ENCODE measurements at places on chromosomes 3 and 15.

DNA sequence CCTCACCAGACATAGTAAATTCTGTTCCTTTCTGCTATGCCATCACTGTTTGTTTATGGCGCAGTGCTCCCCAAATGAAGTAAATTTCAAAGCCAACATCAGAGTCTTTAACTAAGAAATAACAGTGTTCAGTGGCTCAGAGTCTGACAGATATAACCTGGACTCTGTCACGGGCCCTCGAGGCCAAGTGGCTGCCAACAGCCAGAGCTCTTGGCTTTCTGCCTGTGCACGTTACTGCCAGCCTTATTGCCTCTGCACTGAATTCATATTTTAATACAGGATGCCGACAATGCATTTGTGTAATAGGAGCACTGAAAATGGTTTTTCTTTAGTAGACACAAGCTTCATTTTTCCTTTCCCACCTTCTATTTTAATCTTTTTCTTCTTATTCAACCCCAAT lies 219.9 kb downstream of the NLGN1 start:
- no peak for DNase-seq

DNA sequence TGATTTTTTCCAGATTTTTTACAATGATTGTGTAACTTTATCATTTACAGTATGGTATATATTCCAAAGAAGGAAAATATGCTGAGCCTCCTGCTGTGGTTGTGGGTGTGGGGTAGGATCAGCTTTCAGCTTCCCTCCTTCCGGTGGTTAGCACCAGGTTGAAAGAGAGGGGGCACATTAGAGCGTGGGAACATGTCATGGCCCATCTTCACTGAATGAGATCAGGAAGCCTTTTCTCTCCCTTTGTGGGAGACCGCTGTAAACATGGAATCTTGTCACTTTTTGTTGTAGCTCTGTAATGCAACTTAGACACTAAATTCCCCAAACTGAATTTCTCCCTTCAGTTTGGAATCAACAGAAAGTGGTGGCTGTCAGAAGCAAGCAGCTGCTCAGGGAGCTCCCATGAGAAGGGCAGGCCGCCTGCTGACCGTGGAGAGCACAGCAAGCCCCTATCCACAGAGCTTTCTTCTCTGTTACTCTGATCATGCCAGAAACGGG lies 86.7 kb upstream of the LIMD1 start:
- no peak for DNase-seq

GRCh38 chr3:197003461-197004385 lies 25.9 kb downstream of the MELTF start:
- no peak for DNase-seq

- DNase-seq: no peak
Observed at GRCh38 chr3:192915304-192915703, 2.4 kb downstream of the MB21D2 start.

DNA sequence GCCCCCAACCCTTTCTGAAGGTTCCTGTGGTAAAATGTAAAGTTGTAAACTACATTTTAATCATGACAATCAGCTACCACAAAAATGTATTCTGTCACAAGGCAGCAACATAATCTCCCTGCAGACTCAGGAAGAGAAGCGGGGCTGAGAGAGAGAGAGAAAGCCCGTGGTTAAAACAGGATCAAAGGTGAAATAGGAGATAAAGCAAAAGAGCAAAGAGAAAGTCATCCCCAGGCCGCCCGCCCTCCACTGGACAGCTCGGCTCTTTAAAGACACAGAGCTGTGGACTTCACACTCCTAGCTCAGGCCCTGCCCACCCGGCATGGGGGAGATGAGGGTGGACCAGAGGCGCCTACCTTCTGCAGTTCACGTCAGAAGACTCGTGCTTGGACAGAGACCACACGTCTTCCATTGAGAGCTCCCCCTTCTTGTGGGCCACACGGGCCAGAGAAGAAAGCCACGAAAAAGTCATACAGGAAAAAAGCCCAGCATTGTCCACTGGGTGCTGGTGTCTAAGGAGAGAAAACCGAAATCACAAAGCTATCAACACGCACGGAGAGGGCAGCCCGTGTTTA lies 29.4 kb downstream of the ABCC5 start:
- DNase-seq: no peak

DNA sequence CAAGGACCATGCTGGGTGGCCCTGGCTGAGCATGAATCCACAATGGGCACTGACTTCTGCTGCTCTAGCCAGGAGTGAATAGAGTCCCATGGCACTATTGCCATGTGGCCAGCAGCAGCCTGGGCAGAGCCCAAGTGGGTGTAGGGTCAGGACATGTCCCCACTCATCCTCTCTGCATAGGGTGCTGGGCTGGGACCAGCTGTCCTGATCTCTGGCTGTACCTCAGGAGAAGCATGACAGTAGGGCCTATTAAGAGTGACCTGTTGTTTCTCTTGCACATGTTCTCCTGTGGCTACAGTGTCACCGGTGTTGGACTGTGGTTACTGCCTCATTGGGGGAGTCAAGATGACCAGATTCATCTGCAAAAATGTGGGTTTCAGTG lies 46.9 kb downstream of the DLEC1 start:
- DNase-seq: no peak

DNA sequence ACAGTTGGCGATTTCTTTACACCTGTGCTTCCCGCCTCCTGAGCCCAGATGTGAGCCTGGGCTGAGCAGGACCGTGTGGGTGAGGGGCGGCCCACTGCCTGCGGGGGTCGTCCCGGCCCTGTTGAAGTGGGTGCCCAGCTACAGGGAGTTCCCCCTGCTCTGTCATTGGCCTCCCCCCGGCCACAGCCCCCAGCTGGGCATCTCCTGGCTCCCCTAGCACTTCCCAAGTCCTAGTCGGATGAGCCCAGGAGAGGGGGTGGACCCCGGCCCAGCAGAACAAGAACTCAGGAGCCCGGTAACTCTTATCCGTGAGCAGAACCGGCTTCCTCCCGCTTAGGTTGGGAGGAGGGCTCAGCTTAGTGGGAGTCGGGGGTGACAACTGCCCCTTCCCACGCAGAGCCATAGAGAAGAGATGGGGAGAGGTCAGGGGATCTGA lies 757 bp downstream of the PAQR5 start:
- DNase-seq: no peak

GRCh38 chr3:69103123-69103522 lies 18.4 kb downstream of the ARL6IP5 start:
- no peak for DNase-seq

DNA sequence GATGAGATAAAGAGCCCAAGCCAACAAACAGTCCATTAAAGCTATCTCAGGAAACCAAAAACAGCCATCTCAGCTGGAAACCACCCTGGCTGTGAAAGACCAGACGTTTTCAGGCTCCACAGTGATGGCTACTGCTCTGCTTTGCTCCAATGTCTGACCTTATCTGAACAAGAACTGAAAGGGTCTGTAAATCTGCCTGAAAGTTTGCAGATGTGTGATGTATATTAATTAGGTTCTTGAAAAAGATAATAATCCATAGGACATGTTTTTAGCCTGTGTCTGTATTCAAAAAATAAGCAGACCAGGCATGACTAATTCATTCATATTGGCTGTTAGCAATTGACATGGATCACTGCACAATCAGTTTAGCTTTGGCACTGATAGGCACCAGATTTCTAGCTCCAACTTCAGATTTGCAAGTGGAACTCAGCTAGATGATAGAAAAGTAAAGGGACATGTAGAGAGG lies 611.4 kb upstream of the NAALADL2 start:
- no peak for DNase-seq

DNA sequence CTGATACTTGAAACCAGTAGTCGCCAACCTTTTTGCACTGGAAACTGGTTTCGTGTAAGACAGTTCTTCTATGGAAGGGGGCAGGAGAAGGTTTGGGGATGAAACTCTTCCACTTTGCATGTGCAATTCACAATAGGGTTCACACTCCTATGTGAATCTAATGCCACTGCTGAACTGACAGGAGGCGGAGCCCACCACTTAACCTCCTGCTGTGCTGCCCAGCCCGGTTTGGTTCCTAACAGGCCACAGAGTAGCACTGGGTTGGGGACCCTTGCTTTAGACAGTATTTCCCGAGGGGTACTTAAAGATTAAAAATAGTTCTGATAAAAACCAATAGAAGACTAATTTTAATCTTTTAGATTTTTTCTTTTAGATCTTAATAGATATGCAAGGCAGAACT lies 11.1 kb downstream of the TFG start:
- no peak for DNase-seq

DNA sequence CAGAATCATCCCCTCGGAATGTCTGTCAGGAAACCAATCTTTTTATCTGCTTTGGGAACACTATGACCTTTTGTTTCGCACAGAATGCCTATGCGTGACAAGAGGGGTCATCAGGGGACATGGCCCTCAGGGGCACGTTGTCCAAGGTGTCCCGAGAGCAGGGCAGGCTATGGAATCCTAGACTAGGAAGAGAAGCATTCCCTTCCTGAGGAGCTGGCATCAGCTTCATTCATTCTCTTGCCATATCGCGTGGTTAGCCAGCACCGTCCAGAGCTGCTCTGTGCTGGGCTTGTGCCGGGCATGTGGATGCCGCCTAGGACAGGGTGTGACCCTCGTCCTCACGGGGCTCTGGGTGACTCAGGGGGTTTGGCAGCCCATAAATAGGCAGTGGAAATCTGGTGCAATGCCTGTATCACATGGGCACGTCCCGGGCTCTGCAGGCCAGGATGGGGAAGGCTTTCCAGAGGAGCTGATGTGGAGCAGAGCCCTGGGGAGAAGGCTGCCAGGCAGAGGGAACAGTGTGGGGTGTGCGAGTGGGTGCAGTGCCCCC lies 117.8 kb downstream of the TMEM266 start:
- no peak for DNase-seq

DNA sequence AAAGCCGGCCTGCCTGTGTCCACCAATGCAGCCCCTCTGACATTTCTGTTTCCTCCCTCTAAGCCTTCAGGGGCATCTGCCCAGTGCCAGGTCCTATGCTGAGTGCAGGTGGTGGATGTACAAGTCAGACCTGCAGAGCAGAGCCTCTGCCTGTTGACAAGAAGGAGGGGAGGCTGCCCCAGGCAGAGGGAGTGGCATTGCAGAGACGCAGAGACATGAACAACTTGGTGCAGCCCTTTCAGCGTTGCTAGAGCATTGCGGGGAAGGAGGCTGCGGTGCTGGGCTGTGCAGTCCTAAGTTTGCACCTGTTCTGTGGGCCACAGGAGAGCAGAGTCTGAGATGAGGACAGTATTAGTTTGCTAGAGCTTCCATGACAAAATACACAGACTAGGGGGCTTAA lies 65.2 kb downstream of the LSM3 start:
- DNase-seq: no peak

GRCh38 chr3:120093911-120094775 lies at the start of gene GSK3B:
Gene GSK3B, minus strand, starts transcription at chr3:120094447. Its CDS starts 1,013 bp downstream, at chr3:120093434.
- no peak for DNase-seq

GRCh38 chr3:13851997-13852637 lies 27.8 kb downstream of the WNT7A start:
- no peak for DNase-seq

GRCh38 chr3:184325715-184326369 lies 11.4 kb downstream of the EIF4G1 start:
- DNase-seq: no peak

- no peak for DNase-seq
Observed at GRCh38 chr3:54213907-54214306, 91.6 kb downstream of the CACNA2D3 start.

DNA sequence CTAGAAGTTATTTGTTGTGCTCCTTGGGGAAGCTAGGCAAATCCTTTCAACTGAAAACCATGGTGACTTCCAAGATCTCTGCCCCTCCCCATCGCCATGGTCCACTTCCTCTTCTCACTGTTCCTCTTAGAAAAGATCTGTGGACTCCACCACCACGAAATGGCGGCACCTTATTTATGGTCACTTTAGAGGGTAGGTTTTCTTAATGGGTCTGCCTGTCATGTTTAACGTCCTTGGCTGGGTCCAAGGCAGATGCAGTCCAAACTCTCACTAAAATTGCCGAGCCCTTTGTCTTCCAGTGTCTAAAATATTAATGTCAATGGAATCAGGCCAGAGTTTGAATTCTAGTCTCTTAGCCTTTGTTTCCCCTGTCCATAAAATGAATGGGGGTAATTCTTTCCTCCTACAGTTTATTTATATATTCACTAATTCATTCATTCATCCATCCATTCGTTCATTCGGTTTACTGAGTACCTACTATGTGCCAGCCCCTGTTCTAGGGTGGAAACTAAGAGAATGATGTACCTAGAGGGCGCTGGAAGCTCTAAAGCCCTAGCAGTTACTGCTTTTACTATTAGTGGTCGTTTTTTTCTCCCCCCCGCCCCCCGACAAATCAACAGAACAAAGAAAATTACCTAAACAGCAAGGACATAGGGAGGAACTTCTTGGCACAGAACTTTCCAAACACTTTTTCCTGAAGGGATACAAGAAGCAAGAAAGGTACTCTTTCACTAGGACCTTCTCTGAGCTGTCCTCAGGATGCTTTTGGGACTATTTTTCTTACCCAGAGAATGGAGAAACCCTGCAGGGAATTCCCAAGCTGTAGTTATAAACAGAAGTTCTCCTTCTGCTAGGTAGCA lies 657 bp downstream of the PATL2 start:
- peak; percentile 13 for DNase-seq

GRCh38 chr3:52983336-52983807 lies 62.5 kb downstream of the SFMBT1 start:
- DNase-seq: no peak

DNA sequence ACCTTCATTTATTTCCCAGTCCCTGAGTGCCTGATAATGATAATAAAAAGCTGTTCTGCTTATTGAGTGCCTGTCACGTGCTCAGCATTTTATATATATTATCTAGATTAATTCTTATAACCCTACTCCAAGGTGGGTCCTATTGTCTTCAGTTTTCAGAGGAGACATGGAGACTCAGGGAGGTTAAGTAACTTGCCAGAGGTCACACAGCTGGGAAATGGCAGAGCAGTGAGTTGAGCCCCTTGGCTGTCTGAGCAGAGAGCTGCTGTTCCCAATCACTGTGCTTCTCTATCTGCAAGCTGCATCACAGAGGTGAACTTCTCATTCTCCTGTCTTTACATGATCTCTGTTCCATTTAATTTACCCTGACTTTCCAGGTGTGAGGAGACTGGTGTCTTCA lies 32.3 kb upstream of the MRPS22 start:
- DNase-seq: no peak

DNA sequence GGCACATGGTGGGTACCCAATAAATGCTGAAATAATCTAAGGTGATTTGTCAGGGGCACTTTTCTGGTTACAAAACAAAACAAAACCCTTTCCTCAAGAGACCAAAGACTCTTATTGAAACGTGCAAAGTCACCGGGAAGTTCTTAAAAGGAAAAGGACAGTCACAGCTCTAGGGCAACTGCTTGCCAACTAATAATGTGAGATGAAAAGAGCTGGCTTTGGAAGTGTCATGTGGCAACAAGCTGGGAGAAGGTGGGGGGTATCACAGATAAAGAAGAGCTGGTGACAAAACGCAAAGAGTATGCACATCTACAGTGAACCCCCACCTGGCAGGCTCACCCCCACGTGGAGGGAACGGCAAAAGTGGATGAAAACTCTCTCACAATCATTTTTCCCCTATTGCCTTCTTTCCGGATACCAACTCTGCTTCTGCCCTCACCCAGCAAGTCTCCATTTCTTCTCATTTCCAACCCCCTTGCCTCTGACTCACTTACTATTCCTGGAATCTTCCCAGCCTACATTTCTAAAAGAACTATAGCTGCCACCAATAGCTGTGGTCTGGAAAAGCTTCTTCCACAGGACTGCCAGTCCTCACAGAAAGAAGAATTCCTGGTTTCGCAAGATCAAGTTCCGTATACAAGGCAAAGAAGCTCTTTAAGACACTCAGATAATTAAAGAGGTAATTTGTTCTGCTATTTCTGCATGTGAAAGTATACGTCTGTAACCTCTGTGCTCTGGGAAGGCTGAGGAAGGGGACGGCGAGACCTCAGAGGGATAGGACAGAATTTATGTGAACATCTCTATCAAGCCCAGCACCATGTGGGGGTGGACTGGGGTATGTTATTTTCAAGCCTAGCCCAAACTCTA lies 21.8 kb upstream of the ANPEP start:
- peak; percentile 55 for DNase-seq

- DNase-seq: no peak
Observed at GRCh38 chr3:71614426-71614825, 30.9 kb upstream of the FOXP1 start.

Data from SW 1271 (cell line).